Left colon (tissue), 2 donors: ENCODE measurements at places on chromosomes 7 and 10. TPM values are rescaled to one million over a fixed set of nuclear protein-coding genes. Genes with fewer than 3 reads are reported as not detected.

GRCh38 chr7:141039376-141039775 lies 24.6 kb upstream of the MRPS33 start:
- DNase-seq, result no peak

GRCh38 chr7:41006306-41006995 lies 696.4 kb downstream of the INHBA start:
- DNase-seq, result no peak

GRCh38 chr10:93436591-93437085 lies 45.5 kb downstream of the MYOF start:
- no peak for DNase-seq

NFKB2 gene
- total RNA-seq, result 17.0 TPM

DNA sequence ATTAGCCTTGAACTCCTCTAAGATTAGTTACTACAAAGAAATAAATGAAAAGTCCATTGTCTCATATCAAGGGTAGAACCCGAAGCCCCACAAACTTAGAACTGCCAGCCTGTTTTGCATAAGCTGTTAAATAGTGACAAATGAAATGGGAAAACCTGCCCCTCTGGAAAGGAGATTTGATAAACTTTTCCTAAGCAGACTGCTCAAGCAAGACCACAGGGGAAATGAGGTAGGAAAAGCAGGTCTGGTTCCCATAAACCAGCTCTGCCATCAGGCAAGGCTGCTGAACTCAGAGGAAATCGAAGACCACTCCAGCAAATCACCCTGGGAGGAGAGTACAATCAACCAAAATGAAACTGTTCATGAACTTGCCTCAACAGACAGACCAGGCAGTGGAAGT lies 181.5 kb upstream of the AOAH start:
- no peak for DNase-seq

FKBP6 gene
- not detected for total RNA-seq
